Fibroblast of skin of scalp (primary cell): ENCODE measurements at places on chromosomes 7 and 10.

- DNase-seq: peak; percentile 81
Measured at GRCh38 chr10:79242620-79243152, 104.6 kb upstream of the PPIF start.

DNA sequence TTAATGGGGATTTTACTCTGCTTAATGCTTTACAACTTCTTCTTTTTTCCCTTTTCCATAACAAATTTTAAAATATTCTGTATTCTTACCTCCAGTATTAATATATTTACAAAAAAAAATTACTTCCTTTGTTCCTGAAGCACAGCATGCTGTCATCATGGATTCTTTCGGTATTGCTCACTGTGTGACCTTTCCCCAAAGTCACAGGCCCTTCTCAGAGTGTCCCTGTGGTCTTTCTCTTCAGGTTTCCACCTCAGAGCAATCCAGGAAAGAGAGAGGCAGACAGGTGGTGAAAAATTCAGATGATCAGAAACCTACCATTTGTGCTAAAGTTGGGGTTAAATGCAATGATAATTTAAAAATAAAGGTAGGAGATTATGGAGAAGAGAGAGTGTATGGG is 13.0 kb downstream of the AOAH start:
- DNase-seq: no peak

DNA sequence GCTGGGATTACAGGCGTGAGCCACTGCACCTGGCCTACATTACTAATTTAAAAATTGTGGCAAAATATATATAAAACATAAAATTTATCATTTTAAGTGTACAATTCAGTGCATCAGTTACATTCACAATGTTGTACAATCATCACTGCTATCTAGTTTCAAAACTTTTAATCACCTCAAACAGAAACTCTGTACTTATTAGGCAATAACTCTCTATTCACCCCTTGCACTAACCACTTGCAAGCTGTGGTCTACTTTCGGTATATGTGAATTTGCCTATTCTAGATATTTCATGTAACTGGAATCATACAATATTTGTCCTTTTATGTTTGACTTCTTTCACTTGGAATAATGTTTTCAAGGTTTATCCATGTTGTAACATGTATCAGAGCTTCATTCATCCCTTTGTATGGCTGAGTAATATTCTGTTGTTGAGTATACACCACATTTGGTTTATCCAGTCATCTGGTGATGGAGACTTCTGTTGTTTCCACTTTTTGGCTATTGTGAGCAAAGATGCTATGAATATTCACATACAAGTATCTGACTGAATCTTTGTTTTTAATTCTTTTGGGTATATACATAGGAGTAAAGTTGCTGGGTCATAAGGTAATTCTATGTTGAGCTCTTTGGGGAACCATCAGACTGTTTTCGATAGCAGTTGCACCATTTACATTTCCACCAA is 14.3 kb upstream of the ELOVL3 start:
- DNase-seq: no peak

GRCh38 chr7:101823096-101823495 is 5.7 kb downstream of the CUX1 start:
- DNase-seq: no peak

DNA sequence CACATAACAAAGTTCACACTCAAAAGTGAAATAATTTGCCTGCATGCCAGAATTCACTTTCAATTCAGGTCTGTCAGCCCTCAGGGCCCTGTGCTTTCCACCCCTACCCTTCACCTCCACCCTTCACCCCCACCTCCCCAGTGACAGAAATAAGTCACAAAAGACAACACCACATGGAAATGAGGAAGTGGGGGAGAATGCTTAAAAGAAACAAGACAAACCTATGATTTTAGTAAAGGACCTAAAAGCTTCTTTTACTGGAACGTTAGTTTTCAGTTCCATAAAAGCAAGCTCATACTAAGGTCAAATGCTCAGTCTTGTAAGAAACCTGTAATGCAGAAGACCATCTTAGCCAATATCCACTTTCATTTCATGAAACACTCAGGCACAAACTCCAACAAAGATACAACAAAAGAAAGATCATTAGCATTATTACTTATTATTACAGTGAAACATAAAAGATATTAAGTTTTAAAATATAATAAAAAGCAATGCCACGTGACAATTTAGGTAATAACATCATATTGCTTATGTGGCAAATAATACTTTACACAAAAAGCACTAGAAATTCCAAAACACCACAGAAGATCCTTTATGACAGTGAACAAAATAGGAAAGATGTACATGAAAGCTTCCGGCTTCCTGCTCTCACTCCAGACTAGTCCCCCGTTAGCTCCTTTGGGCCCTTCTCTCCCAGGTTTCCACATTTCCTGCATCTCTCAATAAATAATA is 112.1 kb downstream of the LMBR1 start:
- DNase-seq: no peak

DNA sequence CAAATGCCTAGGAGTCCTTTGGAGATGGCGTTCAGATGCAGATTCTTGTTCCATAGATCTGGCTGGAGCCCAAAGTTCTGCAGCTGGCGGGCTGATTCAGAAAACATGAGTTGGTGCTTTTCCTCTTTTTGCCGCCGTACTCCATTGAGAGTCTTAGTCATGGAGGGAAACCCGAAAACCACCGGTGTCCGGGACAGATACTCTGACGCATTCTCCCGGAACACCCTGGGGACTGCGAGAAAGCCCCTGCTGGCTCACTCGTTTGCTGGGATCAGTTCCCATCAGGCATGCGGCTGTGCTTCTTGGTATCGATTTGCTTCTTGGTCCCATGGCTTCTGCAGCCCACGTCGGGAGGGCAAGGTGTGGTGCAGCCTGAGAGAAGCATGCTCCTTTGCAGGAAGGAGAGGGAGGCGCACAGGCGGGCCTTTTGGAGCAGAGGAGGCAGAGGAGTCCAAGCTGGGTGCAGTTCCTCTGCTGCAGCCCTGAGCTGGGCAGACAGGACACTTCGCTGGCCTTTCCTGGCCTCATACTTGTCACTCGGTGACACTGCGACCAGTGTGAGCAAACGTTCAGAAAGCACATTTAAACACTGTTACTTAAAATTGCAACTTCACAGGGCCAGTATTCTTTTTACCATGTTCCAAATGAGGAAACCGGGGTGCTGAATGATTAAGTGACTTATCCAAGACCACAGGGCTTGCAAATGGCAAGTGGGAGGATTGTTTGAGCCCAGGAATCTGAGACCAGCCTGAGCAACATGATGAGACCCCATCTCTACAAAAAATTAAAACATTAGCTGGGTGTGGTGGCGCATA is 30.6 kb upstream of the PFKFB3 start:
- DNase-seq: peak; percentile 93

GRCh38 chr7:126790763-126791162 is 462.0 kb downstream of the GRM8 start:
- DNase-seq: no peak

GRCh38 chr7:108770981-108771745 is 201.5 kb downstream of the DNAJB9 start:
- no peak for DNase-seq
